Activated naive CD4-positive, alpha-beta T cell treated with anti-CD3 and anti-CD28 coated beads, Interleukin-2, amount 50 U/mL, for 16 hours (primary cell): ENCODE measurements at places on chromosomes 6 and 20.
A peak's percentile ranks its signal among the peaks of the same experiment; 100 is the strongest.

GRCh38 chr6:25872814-25873213 lies 1.2 kb downstream of the SLC17A3 start:
- no peak for DNase-seq

DNA sequence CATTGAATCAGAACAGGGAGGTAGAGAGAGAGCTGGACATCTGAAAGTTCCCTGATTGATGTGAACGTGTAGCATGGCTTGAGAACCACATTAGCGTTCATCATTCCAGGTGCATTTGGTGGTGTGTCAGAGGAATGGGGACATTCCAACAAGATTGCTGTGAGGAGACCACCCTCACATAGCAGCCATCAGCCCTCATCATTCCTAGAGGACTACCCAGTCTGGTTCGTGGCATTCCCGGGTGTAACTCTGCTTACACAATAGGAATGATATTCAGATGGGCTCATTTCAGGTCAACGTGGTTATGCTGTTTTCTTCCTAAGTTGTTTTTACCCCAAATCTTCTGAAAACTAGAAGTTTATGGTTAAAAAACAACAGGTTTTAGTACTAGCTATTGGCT lies 62.2 kb upstream of the KLHL31 start:
- no peak for DNase-seq

- DNase-seq: no peak
Observed at GRCh38 chr6:170097505-170098427, 193.1 kb downstream of the DLL1 start.

GRCh38 chr20:3980260-3981131 lies 34.9 kb downstream of the RNF24 start:
- DNase-seq: peak; percentile 25

- DNase-seq: no peak
Observed at GRCh38 chr6:141990840-141991239, 141.9 kb upstream of the GJE1 start.

- no peak for DNase-seq
Observed at GRCh38 chr6:18491308-18492045, 104.3 kb downstream of the RNF144B start.

- no peak for DNase-seq
Observed at GRCh38 chr6:25669413-25669812, 17.4 kb downstream of the SCGN start.

GRCh38 chr6:54115966-54116365 lies 4.7 kb downstream of the MLIP start:
- no peak for DNase-seq

GRCh38 chr20:12638633-12639312 lies 370.0 kb upstream of the SPTLC3 start:
- DNase-seq: no peak

GRCh38 chr6:2460216-2460745 lies 214.9 kb upstream of the GMDS start:
- DNase-seq: no peak

DNA sequence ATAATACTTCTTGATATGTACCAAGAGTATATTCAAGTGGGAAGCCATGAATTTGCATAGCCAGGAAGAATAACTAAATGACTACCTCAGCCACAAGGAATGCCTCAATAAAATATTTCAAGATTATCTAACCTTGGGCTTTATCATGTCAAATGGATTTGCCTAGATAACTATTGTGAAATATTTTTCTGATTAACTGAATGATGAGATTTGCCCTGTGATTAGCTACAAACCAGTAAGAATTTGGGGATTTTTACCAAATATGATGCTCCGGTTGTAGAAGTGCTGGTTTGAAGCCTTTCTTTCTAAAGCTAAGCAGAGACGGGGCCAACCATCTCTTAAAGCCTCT lies 125.6 kb upstream of the LAMP5 start:
- no peak for DNase-seq

- no peak for DNase-seq
Observed at GRCh38 chr6:45647341-45648261, 269.9 kb upstream of the SUPT3H start.

DNA sequence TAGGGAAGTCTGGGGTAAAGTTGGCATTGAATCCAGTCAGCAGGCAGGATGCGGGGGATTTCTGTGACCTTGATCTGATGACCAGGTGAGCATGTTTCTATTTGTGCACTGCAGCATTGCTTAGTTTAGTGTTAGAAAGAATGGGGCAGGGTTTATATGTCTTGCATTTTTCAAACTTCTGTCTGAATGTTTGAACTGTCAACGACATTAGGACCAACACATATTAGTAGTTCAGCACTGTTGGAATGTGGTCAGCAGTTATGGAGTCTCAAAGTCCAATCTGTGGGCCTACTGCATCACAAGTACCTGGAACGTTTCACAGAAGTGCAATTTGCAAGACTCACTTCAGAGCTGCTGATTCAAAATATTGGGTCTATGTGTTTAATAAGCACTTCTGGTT lies 276.6 kb upstream of the BMP2 start:
- DNase-seq: no peak

- no peak for DNase-seq
Observed at GRCh38 chr20:56865055-56865454, 235.9 kb downstream of the TFAP2C start.

GRCh38 chr6:70375166-70375565 lies 38.1 kb upstream of the FAM135A start:
- DNase-seq: no peak

GRCh38 chr6:16403831-16404230 lies 165.4 kb downstream of the GMPR start:
- no peak for DNase-seq

DNA sequence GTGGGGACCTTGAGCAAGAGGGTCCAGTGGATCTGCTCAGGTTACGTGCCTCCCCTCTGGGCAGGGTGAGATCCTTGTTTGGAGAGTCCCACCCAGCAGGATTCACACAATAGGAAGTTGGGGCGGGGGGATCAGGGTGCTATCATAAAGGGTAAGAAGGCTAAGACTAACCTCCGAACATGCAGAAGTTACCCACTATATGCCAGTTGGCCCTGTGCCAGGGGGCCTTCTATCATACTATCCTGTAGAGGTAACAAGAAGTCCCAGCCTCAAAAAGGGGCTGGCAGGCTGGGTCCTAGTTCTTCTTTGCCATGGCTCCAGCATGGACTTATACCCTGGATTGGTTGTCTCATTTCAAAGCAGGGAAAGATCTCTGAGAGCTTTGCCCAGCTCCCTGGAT lies 94.1 kb downstream of the CDH26 start:
- no peak for DNase-seq

GRCh38 chr6:118921084-118921483 lies 13.9 kb downstream of the MCM9 start:
- no peak for DNase-seq

- DNase-seq: no peak
Observed at GRCh38 chr20:44104798-44105517, 82.0 kb downstream of the JPH2 start.

DNA sequence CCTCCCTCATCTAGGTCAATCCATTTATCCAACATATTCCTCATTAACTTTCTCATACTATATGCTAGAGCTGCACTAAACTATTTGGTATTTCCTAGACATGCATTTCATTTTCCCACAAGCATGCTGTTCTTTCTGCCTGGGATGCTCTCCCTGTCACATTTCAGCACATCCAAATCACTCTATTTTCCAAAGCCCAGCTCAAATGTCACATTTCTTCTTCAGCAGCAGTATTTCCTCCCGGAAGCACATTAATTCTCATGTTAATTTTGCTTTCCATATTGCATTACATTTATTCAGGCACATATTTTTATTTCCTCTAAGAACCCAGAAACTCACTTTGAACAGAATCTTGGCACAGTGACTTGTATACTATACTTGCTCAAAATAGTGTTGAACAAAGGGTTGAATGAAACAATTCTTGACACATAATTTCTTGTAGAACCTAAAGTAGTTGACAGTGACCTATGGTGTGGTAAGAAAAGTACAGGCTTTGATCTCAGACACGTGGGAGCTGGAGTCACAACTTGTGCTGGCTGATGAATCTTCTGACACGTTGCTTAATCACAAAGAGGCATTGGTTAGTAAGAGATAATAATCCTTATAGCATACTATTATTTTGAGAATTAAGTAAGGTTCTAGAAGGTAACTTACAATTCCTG lies 30.8 kb upstream of the CD2AP start:
- DNase-seq: no peak

DNA sequence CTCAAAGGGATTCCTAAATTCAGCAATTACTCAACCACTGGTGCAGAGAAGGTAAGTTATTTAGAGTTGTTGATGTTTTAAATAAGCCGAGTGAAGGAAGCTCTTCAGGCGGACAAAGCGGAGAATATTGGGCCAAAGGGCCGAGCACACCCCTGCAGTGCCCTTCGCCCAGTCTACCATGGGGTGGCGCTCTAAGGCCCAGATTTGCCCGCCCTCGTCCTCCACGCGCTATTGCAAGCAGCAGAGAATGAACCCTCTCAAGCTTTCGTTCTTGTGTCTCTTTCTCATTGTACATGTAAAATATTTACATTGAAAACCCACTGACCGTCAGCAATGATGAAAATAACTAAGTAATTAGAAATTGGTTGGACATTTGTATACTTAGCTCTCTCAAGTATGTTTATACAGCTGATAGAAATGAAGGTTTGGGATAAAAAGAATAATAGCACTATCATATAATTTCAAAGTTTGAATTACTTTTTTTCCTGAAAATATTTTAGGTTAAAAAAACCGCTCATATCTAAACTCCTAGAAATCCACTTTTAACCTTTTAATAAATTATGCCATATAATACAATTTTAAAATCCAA lies 195.0 kb upstream of the CEP162 start:
- DNase-seq: no peak

DNA sequence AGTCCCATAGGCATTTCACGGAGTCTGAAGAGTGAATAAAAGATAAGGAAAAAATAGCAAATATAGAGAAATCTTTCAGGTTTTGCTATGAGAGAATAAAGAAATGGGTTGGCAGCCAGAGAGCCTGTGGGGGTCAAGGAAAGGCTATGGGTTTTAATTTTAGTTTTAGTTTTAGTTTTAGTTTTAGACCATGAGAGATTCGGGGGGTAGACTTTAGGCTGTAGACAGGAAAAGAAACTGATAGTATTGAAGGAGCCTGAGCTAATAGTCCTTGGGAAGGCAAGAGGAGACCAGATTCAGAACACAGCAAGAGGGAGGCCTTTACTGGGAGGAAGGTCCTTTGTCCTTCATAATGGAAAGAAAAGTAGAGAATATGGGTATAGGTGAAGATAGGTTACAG lies 19.3 kb downstream of the DOP1A start:
- DNase-seq: no peak

GRCh38 chr20:2524709-2525506 lies 11.5 kb upstream of the TMC2 start:
- peak; percentile 48 for DNase-seq

GRCh38 chr6:25132934-25133333 lies 146.2 kb upstream of the CARMIL1 start:
- DNase-seq: no peak

DNA sequence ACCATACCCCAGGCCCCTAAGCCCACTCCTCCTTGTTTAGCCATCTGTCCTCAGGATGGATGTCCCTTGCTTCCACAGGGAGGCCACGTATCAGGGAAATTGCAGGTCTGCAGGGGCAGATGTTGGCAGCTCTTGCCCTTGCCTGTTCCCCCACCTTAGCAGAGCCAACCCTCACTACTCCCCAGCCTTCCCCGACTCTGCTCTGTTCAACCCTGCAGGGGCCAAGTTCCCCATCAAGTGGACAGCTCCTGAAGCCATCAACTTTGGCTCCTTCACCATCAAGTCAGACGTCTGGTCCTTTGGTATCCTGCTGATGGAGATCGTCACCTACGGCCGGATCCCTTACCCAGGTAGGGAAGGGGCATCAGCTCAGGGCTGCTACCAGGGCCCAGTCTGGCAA lies 10.7 kb upstream of the TM9SF4 start:
- no peak for DNase-seq

DNA sequence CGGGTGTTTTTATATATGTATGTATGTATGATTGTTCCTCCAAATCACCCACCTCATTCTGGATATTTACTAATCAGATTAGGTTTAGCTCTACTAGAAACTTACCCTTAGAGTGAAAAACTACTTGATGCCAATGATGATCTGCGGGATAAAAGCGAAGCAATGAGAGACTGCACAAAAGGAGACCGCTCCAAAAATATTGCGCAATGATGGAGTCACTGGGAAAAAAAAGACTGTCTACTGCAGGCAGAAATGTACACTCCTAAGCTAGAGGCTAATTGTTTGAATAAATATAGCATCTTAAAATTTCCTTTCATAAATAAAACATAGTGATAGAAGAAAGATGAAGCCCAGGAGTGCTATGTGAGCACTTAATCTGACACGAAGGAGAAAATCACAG lies 7.3 kb downstream of the RAB32 start:
- DNase-seq: no peak

DNA sequence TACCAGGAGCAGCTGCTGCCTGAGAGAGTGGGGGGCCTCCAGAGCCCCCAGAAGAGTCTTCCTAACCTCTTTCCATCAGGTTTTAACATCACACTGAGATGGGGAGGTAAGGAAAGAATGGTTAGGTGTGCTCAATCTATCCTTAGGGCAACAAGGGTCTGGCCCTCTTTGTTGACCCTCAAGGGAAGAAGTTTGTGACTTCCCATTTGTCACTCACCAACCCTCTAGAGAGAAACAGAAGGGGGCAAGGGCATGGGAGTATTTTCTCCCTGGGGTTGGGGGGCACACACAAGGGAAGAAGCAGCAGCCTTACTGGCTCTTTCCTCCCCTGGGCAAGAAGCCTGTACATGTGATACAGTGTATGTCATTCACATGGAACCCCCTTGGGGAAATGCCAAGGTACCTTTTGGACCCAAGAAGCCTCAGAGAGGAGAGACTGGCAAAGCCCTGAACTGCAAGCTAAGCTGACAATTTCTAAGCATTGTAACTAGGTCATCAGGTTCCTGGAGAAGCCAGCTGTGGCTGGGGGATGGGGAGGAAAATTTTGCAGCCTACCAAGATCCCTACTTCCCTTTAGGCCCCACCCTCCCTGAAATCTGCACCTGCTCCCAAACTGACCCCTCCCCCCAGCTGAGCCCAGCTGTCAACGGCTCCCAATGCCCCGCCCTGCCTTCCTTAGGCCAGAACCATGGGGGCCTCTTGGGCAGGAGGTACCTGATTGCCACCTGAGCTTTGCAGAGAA lies 14.5 kb downstream of the BCL2L1 start:
- no peak for DNase-seq

GRCh38 chr20:8744228-8744844 lies 324.6 kb upstream of the PLCB4 start:
- no peak for DNase-seq

- DNase-seq: peak; percentile 2
Observed at GRCh38 chr20:25315418-25316210, 67.7 kb downstream of the PYGB start.

DNA sequence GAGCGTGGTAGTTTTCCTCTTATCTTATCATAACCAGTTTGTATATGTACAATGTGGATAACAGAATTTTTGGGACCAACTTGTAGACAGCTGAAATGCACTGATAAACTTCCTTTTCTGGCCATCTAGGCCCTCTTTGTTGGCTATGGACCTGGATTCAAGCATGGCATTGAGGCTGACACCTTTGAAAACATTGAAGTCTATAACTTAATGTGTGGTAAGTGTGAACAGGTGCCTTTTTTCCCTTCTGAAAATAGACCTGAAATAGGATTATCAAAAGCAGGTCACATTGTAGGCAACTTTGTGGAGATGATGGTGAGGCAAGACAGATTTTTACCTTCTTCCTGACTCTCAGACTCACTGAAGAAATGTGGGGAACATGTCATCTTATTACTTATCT lies 67.8 kb downstream of the ENPP1 start:
- DNase-seq: no peak

GRCh38 chr6:167807756-167808155 lies 19.0 kb upstream of the AFDN start:
- no peak for DNase-seq

- no peak for DNase-seq
Observed at GRCh38 chr6:158109748-158110147, 58.3 kb downstream of the SERAC1 start.
